H1 (cell line): ENCODE measurements at places on chromosomes 6 and 20.
A peak's percentile ranks its signal among the peaks of the same experiment; 100 is the strongest.

- DNase-seq: no peak
Measured at GRCh38 chr6:12485226-12485764, 195.1 kb downstream of the EDN1 start.

GRCh38 chr20:55153001-55153645, 677.7 kb downstream of the DOK5 start:
- no peak for DNase-seq

DNA sequence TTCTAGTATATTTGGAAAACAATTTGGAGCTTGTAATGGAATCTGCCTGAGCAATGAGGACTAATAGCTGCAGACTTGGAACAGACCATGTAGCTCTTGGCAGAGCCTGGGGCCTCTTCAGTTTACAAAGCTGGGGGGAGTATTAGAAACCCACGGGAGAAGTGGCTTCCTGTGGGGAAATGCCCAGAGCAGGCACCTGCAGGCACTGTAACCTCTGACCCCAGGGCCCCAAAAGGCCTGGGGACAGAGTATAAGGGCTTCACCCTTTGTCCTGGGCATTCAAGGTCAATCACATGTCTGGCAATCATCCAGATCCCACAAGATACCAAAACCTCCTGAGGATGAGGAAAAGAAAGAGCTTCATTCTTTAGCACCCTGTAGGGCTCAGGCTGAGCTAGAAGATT, 19.4 kb downstream of the PKIG start:
- no peak for DNase-seq

GRCh38 chr6:114061116-114061515, 90.2 kb upstream of the HDAC2 start:
- DNase-seq: no peak

- DNase-seq: no peak
Measured at GRCh38 chr6:39558591-39559190, 166.5 kb downstream of the KIF6 start.

- no peak for DNase-seq
Measured at GRCh38 chr20:2178318-2179232, 76.9 kb downstream of the STK35 start.

DNA sequence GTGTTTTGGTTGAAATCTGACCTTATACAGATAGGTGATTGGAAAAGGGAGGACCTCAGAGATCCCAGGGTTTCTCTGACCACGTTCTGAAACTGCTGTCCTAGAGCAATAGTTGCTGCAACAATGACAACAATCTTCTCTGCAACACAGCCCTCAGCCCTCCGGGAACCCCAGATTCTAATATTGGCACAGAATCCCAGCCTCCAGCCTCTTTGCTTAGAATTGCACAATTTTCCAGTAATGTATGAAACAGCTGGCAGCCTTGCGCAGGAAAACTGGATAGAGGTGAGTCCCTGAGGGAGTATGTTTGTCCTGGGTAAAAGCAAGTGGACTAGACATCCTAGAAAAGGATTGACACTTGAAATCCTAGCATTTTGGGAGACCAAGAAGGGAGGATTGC, 30.4 kb upstream of the PNRC1 start:
- DNase-seq: no peak

DNA sequence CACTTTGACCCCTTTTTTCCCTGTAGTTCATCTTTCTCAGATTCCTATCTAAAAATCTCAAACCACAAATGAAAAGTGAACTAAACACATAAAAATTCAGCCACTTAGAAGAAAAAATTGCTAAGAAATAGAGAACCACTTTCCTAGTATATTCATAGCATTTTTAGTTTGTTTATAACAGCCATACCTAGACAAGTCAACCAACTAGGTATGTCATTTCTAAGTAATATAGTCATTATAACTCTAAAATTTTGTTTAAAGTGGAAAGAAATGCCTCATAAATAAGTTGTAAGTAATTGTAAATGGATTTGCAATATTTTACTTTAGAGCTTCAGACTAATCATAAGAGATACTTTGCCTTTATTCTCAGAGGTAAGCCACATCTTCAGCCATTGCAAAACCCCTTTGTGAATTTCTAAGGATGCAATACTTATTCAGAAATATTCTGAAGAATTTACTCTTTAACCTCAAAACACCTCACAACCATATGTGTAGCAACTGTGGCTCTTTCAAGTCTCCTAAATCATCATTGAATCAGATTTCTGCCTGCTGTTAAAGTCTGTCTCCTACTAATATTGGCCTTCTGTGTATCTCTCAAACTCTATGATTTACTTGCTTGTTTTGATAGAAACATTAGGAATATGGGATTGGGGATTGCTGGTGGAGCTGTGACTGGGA, 6.9 kb upstream of the SUMO4 start:
- DNase-seq: no peak

- no peak for DNase-seq
Measured at GRCh38 chr6:139582956-139583355, 208.5 kb upstream of the CITED2 start.

DNA sequence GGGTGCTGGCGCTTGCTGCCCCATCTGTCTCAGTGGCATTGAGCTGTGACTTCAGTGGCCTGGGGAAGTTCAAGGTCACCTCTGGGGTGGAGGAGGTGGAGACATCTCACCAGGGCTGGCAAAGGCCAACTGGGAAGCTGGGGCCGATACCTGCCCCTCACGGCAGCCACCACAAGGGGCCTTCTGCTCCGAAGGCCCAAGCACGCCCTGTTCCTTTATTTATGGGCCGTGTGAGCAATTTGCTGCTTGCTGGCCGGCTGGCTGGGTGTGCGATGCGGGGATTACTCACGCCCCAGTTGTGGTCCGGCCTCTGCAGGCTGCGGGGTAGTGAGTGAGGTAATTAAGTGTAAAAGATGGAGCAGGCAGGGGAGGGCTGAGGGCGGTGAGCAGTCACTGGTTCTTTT, 13.2 kb upstream of the SCRT2 start:
- DNase-seq: no peak

GRCh38 chr6:402901-403658, 11.5 kb downstream of the IRF4 start:
- no peak for DNase-seq

DNA sequence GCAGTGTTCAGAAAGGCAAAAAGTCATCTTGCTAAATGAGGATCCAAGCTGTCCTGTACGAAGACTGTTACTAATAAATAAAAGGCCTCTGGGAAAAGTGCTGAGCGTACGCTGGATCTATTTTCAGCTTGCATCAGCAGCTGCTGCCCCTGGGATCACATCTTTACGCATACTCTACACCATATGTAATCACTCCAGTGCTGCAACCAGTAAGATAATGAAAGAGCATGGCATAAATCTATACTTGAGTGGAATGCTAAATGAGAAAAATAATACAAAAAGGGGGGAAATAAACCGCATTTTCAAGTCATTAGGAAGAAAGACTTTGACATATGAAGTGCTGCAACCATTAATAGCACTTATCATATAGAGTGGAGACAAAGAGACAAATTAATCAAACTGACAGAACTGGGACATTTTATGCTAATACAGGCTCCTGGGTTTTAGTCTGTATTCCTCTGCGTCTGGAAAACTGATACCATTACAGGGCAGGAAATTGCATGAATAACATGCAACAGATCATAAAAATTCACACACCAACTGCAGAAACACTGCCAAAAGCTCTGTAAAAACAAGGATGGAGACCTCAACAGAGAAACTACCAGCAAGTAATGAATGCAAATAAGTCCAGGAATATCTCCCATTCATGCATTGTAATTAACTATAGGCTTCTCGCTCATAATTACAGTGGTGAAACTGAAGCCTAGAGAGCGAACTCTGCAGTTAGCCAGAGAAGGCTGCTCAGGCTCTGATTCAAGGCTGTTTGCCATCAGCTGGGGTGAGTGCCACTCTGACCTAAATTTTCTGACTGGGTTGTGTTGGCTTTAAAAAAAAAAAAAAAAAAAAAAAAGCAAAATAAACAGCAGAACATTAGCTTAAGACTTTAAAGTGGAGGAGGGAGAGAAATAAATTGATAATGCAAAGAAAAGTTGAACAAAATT, 83.8 kb downstream of the GJA10 start:
- DNase-seq: no peak

- DNase-seq: no peak
Measured at GRCh38 chr6:93183531-93183972, 235.8 kb downstream of the EPHA7 start.

DNA sequence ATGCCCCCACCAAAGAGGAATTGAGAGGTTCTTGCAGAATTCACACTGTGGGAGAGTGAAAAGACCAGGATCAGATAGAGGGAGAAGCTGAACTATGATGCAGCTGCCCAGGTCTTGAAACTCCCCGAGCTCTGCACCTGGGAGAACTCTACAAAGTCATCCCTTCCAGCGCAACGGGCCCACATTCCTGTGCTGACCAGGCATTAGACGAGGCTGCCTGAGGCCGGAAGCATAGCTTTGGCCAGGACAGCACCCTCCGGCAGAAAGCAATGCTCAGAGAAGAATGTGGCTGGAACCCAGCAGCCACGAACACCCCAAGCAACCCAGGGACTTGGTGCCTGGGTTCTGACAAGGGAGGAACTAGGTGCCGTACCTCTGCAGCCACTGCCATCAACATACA, 281.5 kb upstream of the CDH4 start:
- DNase-seq: no peak

GRCh38 chr6:137875058-137875520, 8.0 kb downstream of the TNFAIP3 start:
- no peak for DNase-seq

DNA sequence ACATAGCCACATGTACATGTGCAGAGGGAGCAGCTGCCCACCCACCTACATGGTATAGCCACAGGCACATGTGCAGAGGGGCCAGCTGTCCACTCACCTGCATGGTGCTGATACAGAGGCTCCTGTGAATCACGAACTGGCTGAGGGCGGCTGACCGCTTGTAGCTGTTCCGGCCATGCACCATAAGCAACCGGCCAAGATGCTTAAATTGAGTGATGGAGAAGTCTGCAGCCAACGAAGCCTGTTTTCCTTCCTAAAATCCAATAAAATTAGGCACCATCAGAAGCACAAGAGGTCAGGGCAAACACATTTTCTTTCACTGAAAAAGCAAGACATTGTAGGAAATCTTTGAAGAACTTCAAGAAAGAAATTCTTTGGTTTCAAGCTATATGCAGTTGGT, 71.1 kb upstream of the NFATC2 start:
- no peak for DNase-seq

DNA sequence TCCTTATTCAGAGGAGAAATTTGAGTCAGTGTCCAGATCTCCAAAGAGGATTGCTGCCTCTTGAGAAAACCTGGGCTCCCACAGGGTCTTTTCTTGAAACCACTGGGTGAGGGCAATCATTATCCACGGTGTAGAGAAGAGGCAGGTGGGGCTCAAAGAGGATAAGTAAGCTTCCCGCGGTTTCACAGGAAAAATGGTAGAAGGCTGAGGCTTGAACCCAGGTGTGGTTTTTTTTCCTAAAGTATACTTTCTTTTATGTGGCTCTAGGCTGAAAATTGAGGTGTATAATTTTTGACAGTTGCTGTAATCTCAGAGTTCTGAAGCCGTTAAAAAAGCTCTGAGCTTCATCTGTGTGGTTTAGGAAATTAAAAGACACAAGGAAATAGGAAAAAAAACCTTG, 164.5 kb downstream of the FARS2 start:
- no peak for DNase-seq

GRCh38 chr20:63325554-63326313, 32.7 kb downstream of the COL20A1 start:
- no peak for DNase-seq

GRCh38 chr6:52640916-52641315, 30.0 kb upstream of the TMEM14A start:
- no peak for DNase-seq

GRCh38 chr20:12925863-12926793, 82.6 kb upstream of the SPTLC3 start:
- DNase-seq: no peak

GRCh38 chr6:121330516-121330915, 3.8 kb downstream of the TBC1D32 start:
- no peak for DNase-seq

GRCh38 chr20:45545754-45546453, 1.3 kb downstream of the EPPIN start:
- no peak for DNase-seq

DNA sequence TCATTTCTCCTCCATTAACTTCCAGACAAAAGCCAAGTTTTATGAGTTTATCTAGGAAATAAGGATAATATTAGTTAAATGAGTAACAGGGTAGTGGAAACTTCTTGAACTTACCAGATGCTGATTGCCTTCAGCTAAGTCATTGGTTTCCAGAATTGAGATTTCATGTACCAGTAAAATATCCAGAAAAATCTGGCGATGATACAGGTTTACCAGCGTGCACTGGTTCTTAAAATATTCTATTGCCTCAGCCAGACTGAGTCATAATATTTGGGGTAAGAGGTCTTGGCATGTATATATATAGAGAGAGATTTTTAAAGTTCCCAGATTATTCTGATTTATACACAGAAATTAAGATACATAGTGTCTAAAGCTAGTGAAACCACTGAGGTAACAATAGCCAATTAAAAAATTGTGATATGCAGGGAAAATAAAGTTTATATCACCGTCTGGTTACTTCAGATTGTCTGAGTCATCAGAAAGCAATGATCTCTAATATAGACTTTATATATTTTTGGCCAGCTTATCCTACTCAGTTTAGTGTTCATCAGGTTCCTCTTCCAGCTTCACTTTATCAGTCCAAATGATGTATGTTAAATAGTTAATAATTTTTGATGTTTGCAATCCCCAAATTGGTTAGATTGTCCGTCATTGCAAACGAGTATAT, 39.5 kb upstream of the SDHAF4 start:
- no peak for DNase-seq

- no peak for DNase-seq
Measured at GRCh38 chr6:133407320-133408100, 166.4 kb downstream of the EYA4 start.

DNA sequence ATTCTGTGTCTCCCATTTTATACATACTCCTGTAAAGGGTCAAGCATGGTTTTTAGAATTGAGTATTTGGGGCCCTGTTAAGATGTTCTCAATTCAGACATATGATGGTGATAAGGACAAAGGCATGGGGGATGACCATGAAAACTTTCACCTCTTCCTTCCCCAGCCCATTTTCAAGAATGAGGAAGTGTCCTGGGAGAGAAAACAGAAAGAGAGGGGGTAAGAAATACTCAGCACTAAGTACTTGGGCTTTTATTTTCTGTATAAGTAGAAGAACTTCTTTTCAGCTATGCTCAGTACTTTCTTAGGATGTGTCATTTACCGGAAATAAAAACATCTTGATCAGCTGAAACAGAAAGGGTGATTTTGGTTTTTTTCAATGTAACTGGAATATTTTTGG, 10.9 kb upstream of the MBOAT1 start:
- DNase-seq: no peak

- peak; percentile 67 for DNase-seq
Measured at GRCh38 chr6:32152769-32153563, 975 bp upstream of the PPT2 start.

GRCh38 chr20:13443690-13444089, 195.0 kb downstream of the TASP1 start:
- no peak for DNase-seq

DNA sequence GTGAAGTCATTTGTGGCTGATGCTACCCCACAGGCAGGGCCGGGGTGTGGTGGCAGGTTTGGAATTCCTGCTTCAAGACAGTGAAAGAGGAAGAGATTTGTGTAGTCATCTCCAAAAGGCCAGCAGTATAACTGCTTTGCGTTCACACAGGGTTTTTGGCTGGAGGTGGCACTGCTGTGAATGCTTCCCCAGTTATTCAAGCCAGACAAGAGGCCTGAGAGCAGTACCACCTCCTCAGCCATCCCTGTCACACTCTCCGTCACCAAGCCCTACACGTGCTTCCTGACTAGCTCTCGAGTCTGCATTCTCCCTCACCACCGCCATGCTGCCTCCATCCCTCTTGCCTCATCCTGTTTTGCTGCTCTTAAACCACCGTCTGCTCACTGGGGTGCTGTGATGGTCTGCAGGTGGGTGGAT, 23.9 kb downstream of the ARMC2 start:
- DNase-seq: no peak

GRCh38 chr20:63177785-63178445, 38.0 kb downstream of the YTHDF1 start:
- no peak for DNase-seq
